ENCODE measurements at places on chromosomes 1 and 21.

DNA sequence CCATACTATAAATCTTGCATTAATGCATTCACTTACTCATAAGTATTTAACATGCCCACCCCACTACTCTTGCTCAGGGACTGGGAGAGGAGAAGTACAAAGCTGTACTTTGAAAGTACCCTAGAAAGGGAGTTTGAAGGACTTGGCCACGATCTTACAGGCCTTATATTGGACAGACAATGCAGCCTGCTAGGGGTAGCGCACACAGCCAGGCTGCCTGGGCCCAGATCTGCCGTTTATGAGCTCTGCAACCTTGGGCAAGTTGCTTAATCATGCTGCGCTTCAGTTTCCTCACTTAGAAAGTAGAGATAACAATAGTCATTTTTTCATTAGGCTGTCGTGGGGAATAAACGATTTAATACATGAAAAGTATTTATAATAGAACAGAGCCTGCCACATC lies 110.1 kb downstream of the CDC7 start:
- no peak for DNase-seq

DNA sequence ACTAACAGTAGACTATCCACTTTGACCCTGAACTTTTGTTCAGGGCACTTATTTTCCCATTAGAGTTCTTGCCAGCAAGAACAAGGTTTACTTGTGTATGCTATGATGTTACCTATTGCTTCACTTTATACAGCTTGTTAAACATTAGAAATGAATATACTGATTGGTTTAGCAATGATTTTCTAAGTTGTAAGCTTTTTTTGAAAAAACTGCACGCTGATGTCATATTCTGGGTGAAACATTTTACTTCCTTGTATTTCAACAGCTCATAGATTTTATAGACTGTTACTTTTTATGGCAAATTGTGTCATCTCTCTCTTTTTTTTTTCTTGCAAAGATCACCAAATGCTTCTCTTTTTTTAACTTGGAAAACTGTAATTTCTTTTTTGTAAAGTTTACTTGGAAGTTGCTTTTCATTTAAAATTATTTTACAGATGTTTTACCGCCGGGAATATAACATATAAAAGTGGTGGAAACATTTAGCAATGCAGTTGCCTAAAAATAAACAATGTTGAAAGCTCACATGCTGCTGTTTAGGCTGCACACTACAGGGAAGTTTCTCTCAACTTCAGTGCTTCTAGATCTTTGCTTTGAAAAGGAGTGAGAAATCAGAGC lies 215.3 kb upstream of the NFIA start:
- no peak for DNase-seq

GRCh38 chr1:175878775-175879174 lies 135.4 kb upstream of the TNR start:
- no peak for DNase-seq

GRCh38 chr21:35236090-35236489 lies 187.0 kb upstream of the RUNX1 start:
- no peak for DNase-seq

- DNase-seq: no peak
Observed at GRCh38 chr21:38477226-38477625, 21.1 kb downstream of the ERG start.

- peak; percentile 40 for DNase-seq
Observed at GRCh38 chr1:116581323-116581885, 10.6 kb upstream of the CD58 start.

- DNase-seq: no peak
Observed at GRCh38 chr1:239368436-239369109, 17.8 kb upstream of the CHRM3 start.

DNA sequence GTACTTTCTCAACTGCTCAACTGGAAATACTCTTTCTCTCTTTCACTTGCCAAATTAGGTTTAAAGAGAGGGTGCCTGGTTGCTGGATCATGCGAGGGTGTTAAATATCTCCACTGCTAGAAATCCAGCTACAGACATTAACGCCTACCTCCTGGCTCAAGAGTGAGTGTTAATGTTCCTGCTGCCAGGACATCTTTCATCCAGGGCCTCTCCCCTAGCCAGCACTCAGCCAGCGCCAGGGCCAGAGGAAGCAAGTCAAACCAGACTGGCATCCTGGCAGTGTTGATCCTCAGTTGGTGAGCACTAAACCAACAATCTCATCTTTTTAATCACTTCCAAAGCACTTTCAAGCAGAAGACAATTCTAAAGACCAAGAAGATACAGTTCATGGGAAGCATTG lies 92.9 kb upstream of the BARHL2 start:
- no peak for DNase-seq

GRCh38 chr1:88462488-88463261 lies 221.4 kb upstream of the PKN2 start:
- no peak for DNase-seq

- DNase-seq: peak; percentile 85
Observed at GRCh38 chr1:39969531-39970270, 14.8 kb downstream of the MFSD2A start.

DNA sequence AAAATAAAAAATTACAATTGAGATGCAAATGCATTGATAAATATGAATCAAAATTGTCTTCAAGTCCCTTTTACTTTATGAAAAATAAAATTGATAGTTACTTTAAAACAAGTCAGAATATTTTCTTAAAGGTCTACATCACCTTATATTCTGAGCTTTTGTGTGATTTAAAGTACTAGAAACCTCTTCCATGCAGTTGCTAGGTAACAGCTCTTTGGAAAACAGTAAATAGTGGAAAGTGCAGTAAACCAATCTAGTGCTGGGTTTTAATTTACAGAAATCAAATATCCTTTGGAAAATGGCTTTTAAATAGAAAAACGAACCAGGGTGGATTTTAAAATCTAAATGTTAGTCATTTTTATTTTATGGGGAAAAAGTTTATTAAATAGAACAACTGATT lies 227.9 kb downstream of the KCNT2 start:
- DNase-seq: peak; percentile 11

GRCh38 chr1:179881642-179882252 lies 338 bp upstream of the TOR1AIP1 start:
- DNase-seq: no peak

- peak; percentile 58 for DNase-seq
Observed at GRCh38 chr21:44994695-44995342, 55.0 kb downstream of the SLX9 start.

DNA sequence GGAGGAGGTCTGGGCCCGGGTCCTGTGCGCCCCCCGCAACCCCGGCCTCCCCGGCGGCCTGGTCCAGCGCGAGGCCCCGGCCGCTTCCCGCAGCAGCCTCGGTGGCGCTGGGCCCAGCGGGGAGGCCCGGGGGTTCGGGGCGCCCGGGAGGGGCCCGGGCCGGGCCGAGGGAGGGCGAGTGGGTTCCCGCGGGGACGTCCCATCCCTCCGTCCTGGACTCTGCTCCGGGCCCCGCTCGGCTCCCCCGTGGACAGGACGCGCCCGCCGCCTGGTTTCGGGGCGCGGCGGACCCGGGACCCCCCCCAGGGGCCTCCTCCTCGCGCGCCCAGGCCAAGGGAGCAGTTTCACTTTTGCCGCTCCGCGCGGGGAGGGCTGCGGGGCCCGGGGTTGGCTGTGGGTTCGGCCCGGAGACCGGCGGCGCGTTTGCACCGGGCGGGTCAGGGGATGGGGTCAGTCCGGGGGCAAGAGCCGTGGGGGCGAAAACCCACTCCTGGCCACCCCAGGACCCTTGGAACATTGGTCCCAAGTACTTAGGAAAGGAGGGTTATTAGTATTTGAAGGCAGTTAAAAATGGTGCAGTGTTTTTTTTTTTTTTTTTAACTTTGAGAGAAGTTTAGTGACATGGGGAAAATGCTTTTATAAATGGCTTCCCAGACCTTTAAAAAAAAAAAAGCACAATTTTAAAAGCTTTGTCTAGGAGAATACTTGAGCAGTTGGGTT lies 677 bp downstream of the AGPAT3 start:
- no peak for DNase-seq

Data from NCI-H2171 treated with DMSO at 0.1 percent for 48 hours (cell line).